ENCODE measurements at places on chromosomes 16 and 17.

DNA sequence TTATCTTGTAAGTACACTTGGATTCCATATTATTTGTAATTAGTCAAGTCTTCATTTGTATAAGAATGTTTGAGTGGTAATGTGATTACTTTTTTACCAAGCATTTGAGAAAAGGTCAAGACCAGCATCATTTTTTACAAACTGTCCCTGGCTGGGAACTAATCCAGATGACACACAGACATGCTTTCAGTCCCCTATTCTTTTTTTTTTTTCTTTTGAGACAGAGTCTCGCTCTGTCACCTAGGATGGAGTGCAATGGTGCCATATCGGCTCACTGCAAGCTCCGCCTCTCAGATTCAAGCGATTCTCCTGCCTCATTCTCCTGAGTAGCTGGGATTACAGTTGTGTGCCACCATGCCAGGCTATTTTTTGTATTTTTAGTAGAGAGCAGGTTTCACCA lies 4.5 kb downstream of the DERL2 start:
- DNase-seq: no peak

GRCh38 chr16:69498926-69499325 lies 66.8 kb upstream of the NFAT5 start:
- DNase-seq: no peak

- no peak for DNase-seq
These were observed 5.6 kb downstream of the SBK1 start for GRCh38 chr16:28297784-28298510.

DNA sequence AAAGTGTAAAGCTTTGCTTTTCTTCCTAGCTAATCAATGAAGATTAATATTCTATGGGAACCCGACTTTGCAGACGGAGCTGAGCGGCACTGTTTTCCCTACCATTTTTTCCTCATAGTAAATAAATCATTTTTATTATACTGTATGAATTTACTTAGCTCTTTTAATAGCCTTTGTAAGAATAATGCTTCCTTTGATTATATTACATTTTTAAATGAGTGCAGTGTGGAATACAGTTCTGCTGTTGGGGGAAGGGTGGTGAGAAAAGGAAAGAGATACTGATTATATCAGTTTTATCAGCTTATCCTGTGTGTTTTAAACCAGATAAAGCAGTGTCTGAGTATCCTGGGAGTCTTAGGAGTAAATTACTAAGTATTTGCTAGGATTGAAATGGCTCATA lies 221.4 kb upstream of the RBFOX1 start:
- no peak for DNase-seq

GRCh38 chr16:12425134-12425941 lies 378.3 kb downstream of the CPPED1 start:
- no peak for DNase-seq

DNA sequence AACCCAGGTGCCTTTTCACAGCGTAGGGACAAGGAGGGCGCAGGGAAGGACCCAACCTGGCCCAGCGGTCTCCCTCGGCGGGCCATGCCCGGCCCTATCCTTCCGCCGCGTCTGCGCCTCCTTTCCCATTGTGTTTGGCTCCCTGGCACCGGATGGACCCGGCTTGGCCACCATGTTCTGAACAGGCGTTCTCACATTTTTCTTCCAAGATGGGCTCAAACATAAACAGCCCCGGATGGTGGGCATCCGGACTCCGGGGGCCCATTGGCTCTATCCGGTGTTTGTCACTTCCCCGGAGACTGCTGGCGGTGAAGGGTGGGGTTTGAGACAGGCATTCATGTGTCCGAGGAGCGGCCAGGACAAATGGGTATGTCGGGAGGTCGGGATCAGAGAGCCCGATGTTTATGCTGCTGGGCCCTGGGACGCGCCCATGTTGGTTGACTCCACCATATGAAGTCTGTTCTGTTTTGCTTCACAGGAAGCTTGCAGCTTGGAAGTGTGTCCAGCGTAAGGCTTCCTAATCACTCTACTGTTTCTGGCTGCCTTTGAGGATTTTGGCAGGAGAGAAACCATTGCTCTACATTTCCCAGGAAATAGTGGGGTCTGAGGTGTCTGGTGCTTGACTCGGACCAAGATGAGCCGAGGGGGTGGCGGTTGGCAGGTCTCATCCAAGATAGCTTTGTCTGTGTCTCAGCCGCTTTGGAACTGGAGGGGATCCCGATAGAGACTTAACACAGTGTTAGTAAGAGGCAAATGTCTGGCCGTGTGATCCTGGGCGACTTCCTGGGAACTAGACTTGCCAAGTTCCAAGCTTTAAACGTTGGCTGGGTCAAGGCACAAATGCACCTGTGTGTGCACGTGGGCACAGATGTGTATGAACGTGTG lies 188.3 kb downstream of the IRF8 start:
- DNase-seq: no peak

DNA sequence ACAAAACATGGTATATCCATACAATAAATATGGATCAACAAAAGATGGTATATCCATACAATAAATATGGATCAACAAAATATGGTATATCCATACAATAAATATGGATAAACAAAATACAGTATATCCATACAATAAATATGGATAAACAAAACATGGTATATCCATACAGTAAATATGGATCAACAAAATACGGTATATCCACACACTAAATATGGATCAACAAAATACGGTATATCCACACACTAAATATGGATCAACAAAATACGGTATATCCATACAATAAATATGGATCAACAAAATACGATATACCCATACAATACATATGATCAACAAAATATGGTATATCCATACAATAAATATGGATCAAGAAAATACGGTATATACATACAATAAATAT lies 8.1 kb downstream of the METTL16 start:
- no peak for DNase-seq

DNA sequence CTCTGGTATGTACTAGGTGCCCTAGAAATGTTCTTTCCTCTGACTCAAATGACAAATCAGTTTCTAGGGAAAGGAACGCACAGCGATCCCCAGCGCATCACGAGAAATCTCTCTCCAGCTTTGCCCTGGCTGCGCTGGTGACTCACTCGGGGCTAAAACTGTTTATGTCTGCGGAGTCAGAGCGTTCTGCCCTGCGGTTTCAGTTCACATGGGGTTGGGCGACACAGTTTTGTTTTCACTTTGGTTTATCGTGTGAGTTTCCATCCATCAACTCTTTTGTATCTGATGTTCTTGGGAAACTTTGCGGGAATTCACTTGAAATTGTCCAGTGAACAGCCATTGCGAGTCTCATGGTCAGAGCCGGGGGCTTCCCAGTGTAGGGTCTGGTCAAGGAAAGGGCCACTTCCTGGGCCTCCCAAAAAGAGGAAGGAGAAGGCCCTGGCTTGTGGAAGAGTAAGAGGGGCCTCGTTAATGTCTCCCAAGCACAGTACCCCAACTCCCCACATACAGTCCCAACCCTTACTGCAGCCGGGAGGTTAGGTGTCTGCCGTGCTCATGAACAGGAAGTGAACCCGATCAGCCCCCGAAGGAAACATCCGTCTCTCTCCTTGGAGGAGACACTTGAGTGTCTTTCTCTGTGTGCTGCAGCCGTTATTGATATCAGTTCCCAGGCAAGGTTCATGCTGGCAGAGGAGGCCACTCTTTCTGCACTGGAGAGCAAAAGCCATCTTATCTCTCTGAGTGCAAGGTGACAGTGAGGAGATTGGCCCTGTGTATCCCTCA lies 643.2 kb downstream of the WWOX start:
- DNase-seq: no peak

- no peak for DNase-seq
These were observed 4.3 kb upstream of the ALDH3A1 start for GRCh38 chr17:19752216-19753050.

- no peak for DNase-seq
These were observed 12.0 kb downstream of the RARA start for GRCh38 chr17:40320756-40321523.
